NCI-H1048 (cell line): ENCODE measurements at places on chromosomes 3 and 15.

- DNase-seq: no peak
Measured at GRCh38 chr3:193095366-193095765, 145.7 kb upstream of the PLAAT1 start.

DNA sequence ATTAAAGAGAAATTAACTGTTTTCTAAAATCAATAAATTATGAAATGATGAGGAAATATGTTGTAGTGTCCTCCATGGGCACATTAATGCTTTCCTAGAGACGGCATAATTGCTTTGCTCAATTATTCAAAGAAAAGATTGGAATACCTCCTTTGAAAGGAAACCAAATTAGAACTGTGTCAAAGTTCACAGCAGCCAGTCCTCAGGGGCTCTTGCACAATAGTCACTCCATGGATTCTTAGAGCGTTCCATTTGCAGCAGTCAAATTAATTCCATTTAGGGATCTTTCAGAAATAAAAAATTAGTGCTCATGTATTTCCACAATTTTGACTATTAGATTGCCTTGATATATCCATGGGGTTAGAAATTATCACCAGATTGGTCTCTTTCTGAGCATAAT, 841.6 kb upstream of the DPPA4 start:
- DNase-seq: no peak

- DNase-seq: no peak
Measured at GRCh38 chr3:44359146-44359751, 20.7 kb downstream of the TCAIM start.

DNA sequence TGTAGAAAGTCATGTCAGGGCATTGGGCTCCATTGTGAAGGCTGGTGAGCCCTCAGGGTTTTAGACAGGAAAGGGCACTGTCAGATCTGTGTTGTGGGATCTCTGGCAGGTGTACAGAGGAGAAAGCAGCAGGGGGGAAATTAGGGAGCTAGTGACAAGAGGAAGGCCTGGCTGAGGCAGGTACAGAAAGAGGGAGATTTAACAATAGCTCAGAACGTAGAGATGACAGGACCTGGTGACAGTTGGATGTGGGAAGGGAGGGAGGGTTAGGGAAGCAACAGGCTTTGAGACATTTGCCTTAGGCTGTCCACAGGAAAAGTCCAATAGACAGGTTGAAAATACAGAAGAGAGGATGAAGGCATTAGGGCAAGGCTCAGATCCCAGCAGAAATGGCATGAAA, 288.1 kb downstream of the EPHB1 start:
- DNase-seq: no peak

DNA sequence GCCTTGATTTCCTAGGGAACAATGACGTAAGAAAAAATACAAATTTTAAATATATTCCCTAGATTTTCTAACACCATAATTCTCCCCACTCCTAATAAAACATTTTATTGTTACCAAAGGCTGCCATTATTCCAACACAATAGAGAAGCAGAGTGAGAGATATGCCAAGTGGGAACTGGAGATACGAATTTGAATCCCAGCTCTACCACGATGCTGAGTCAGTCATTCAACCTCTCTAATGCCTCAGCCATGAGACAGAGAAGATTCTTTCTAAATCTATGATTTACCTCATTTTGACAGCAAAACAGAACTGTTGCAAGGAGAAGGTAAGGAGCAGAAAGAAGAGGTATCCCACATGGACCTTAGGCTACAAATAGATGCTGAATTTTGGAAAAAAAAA, 112.5 kb downstream of the IGF2BP2 start:
- no peak for DNase-seq

DNA sequence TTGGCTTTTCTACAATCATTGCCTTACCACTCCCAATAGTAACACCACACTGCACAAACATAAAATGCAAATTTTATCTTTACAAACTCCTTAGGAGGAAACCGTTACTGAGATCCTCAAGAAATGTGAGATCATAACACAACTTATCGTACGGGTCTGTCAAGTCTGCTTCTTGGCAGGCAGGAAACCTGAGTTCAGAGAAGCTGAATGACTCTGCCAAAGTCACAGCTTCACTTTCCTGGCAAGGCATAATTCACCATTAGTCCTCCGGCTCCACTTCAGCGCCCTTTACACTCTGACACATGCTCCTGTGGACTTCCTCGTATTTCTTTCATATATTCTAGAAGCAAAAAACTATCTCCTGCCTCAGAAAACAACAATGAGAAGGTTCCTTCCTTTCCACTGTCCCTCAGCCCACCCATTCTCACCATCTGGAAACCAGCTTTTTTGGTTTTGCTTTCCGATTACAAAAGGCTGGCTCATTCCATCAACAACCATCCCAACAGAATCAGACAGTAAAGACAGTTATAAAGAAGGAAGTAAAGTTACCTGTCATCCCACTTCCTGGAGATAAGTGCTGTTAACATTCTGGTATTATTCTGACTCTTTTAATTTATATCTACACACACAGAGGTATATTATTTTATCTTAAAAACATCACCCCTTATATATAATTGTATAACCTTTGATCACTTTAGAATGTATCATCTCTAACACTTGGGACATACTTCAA, 223.4 kb downstream of the STT3B start:
- no peak for DNase-seq

DNA sequence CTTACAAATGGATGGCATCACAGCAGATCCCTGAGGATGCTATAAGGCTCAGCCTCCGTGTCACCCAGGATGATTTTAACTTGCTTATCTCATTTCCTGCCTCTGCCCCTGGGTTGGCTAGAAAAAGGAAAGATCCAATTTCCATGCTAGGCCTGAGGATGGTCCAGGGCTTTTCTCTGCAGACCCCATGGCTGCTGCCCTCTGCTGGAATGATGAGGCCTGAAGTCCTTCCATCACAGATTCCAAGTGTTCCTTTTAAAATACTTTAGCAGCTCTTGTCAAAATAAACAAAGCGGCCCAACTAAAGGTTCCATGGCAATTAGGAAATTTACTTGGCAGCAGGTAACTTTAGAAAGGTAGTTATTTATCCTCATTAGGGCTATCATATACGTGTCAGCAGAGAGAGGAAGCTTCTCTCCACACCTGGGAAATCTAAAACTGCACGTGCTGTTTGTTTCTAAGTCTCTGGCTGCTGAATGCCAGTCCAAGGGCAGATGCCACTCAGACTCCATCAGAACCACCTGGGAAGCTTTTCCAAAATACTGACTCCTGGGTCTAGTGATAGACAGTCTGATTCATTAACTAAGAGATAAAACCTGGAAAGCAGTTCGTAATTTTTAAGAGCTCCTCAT, 401.9 kb upstream of the IL12A start:
- no peak for DNase-seq
